HS-27A (cell line): ENCODE measurements at places on chromosomes 1 and 21.
A peak's percentile ranks its signal among the peaks of the same experiment; 100 is the strongest.

GRCh38 chr1:151574575-151575529 is 34.7 kb downstream of the TUFT1 start:
- peak; percentile 86 for DNase-seq

DNA sequence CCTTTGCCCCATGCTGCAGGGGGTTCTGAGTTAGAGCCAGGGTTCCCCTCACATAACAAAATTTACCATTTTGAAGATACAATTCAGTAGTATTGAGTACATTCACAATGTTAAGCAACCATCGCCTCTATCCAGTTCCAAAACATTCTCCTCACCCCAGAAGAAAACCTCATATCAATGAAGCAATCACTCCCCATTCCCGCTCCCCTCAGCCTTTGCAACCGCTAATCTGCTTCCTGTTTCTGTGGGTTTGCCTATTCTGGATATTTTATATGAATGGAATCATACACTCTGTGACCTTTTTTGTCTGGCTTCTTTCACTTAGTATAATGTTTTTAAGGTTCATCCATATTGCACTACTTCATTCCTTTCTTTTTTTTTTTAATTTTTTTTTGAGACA is 32.9 kb downstream of the SERINC2 start:
- DNase-seq: no peak

- no peak for DNase-seq
Measured at GRCh38 chr1:47647327-47647845, 209.5 kb downstream of the FOXD2 start.

DNA sequence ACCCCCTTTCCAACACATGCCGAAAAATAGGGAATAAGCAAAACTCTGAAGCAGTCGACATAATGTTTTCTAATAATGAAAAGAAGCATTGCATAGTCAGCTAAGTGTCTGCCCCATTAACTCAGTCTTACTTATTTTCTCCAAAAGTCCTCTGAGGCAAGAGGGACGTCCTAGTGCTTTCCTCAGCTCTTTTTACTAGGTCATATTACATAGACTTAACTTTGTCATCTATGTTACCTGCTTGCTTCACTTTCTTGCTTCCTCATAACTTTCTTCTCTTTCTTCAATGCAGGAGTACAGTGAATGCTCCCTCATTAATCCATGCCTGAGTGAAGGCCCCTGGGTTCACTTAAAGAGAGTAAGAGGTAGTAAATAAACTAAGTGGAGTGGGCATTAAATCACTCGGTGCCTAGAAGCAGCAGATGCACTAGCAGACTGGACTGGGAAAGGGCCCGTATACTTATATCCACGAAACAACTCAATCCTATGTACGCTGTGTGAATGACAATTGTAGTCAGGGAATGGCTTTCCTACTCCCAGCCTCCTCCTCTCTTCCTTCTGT is 210.5 kb upstream of the SPAG17 start:
- no peak for DNase-seq

GRCh38 chr1:109788695-109789521 is 25.2 kb upstream of the EPS8L3 start:
- DNase-seq: no peak

GRCh38 chr1:201285846-201286245 is 2.5 kb downstream of the PKP1 start:
- no peak for DNase-seq

DNA sequence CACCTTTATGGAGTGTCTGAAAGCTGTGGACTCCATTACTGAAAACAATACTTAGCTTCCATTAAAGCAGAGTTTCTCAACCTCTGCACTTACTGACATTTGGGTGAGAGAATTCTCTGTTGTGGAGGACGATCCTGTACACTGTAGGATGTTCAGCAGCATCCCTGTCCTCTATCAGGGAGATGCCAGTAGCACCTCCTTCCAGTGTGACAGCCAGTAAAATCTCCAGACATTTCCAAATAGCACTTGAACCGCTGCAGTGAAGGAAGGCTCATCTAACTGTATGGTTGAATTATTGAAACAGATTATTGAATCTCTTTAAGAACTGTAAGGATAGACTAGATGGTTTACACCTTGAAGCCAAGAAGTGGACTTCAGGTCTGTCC is 3.1 kb downstream of the PRDM2 start:
- DNase-seq: no peak

GRCh38 chr1:22341791-22342605 is 109.7 kb upstream of the ZBTB40 start:
- no peak for DNase-seq

GRCh38 chr21:34530261-34530660 is 18.3 kb upstream of the KCNE1 start:
- DNase-seq: no peak

DNA sequence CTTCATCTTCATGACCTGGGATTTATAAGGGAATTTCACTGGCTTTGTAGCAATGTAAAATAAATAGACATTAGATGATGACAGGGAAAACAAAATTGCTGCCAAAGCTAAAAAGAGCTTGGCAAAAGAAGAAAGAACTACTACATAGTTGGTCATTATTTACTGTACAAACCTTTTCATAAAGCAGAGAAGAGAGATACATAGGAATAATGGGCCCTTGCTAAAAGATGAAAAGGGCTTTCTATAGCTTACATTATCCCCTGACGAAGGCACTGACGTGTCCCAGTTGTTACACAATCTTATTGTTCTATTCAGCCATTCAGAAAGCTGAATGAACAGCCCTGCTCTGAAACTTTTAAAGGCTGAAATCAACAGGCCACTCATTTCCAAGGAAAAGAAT is 57.1 kb downstream of the ZC3H11B start:
- no peak for DNase-seq

DNA sequence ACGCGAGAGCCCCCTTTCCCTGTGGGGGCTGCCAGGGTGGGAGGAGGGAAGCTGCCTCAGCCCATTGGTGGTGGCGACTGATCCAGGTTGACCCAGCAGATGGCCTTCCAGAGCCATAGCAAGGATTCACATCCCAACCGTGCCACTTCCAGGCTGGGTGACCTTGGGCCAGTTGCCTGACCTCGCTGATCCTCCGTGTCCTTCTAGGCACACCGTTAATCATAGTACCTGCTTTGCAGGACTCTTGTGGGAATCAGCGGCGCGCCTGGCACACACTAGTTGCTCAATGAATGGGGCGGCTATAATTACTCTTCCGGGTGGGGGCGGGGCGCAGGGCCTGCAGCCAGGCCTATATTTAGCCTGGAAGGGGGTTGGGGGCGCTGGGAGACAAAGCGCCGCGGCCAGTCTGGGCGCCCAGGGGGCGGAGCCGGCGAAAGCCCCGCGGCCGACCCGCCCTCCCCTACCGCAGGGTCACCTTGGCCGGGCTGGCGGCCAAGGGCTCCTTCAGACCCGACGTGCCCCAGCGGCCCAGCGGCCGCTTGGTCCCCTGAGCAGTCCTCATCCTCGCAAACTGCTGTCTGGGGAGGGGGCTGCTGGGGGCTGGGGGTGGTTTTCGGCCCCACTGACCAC is 5.1 kb downstream of the HSPB7 start:
- no peak for DNase-seq
